ENCODE measurements at places on chromosomes 3 and 15. TPM values are rescaled to one million over a fixed set of nuclear protein-coding genes. Genes with fewer than 3 reads are reported as not detected.

- DNase-seq, result no peak
Observed at GRCh38 chr3:39848365-39848764, 39.0 kb downstream of the MYRIP start.

GRCh38 chr3:10277115-10277625 is 15.6 kb downstream of the GHRL start:
- DNase-seq, result no peak

DNA sequence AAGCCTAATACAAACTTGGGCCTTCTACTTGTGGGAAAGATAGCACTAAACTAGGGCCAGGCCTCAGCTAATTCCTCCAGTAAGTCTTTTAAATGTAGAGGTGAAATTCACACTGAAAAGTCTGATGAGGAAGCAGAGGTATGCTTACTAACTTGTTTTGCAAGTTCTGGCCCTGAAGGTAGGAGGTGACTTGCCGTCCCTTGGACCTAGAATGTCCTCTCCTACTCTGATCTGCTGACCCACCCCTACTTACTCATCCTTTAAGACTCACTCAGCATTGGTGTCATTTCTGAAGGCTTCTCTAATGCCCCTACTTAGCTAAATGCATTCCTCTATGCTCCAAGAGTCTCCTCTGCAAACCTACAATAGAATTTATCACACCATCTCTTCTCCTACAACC is 19.4 kb downstream of the RIOX2 start:
- DNase-seq, result no peak

DNA sequence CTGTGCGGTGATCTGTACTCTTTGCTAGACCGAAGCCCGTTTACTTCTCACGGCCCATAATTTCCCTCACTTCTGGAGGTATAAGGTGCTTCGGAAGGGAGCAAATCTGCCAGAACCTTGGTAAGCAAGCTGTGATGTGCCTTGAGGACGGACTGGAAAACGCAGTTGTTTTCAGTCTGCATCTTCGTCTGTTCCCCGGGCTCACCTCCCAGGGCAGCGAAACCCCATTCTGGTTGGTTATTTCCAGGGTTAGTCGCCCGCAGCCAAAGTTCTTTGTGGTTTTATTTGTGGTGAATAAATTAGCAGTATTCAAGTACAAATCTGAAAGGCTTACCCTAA is 401 bp downstream of the RAMAC start:
- DNase-seq, result no peak

DNA sequence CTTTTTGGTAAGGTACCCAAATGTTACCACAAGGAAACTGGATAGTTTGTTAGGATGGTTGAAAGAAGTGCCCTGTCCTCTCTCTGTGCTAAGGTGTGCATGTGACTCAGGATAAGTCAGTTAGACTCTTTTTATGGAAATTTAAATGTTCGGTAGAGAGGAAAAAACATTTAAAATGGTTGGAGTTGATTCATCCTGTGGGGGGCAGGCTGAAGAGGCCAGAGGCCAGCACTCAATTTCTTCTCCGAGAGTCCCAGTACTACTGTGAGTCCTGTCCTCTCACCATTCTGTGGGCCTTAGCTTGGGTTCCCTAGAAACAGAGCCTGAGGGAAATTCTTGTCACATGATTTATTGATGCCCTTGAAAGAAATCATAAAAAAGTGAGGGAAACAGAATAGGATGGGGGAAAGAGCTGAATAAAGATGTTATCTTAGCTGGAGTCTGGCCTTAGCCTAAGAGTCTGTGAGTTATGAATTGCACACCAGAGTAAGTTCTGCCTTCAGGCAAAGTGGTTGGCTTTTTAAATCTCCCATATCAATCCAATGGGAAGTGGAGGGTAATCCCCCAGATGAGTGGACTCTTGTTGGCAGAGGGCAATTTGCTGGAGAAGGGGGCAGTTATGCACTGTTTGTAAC is 106.5 kb upstream of the GALNT15 start:
- DNase-seq, result peak; percentile 99

DNA sequence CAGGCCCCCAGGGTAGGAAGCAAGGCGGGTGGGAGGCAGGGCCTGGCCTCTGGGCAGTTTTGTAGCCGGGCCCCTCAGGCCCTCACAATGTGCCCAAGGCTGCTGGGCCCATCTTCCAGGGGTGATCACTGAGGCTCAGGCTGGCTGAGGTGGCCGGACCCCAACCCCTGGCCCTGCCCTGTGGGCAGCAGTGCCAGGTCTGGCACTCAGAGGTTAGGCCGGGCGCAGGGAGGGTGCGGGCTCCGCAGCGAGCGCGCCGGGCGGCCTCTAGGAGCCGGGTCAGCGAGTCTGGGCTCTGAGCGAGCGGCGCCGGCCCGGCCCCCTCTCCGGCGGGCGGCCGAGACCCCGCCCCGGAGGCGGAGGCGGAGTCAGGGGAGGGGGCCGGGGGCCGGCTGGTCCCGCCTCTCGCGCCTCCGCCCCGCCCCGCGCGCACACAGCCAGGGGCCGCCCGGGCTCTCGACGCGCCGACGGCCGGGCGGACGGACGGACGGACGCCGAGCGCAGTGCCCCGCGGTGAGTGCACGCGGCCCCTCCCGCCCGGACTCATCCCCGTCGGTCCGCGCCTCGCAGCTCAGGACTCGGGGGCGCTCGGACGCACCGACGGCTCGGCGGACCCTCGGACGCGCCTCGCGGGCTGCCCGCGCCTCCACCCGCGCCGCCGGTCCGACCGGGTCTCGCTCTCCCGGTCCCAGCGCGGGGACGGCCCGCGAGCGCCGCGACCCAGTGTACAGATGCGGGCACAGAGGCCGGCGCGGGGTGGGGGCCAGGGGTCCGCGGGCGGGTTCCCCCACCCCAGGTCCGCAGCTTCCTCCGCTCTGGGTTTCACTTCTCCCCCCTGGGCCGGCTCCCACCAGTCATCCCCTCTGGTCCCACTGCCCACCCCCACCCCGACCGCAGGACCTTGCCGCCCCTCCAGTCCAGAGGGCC is at the start of gene FBLN2:
Gene FBLN2, plus strand, starts transcription at position 430 of the 927 bp plus-strand sequence. CDS start 21,231 bp downstream, outside the sequence.
- no peak for DNase-seq

The ACKR4 gene
- total RNA-seq, result 0.20 TPM

The SCN11A gene
- total RNA-seq, result not detected

The TTC23 gene
- total RNA-seq, result 34.5 TPM
